Left renal cortex interstitium (tissue), 4 donors: ENCODE measurements at places on chromosomes 3 and 15.

DNA sequence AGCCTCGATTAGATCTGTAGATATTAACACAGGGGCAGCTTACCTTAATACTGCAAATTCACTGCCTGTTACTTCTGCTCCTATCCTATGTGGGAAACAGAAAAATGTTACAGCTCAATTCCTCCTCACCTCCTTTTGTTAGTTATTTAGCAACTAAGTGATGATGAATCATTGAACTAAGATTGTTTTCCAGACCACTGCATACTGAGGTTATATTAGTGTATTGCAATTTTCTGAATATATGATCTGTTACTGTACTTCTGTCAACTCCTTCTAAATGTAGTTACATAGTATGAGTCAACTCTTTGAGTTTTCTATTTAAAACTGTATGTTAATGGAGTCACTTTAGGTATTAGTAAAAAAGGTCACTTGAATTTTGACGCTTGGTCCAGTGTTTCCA, 331.5 kb upstream of the SLCO3A1 start:
- DNase-seq: no peak

GRCh38 chr3:11411956-11412355, 139.8 kb downstream of the ATG7 start:
- no peak for DNase-seq

GRCh38 chr3:5195605-5196004, 8.1 kb downstream of the EDEM1 start:
- no peak for DNase-seq

- DNase-seq: no peak
Measured at GRCh38 chr3:99506-99905, 97.1 kb upstream of the CHL1 start.

GRCh38 chr3:128374746-128375445, 91.8 kb downstream of the DNAJB8 start:
- DNase-seq: no peak

GRCh38 chr15:70087708-70088352, 9.9 kb downstream of the TLE3 start:
- no peak for DNase-seq

DNA sequence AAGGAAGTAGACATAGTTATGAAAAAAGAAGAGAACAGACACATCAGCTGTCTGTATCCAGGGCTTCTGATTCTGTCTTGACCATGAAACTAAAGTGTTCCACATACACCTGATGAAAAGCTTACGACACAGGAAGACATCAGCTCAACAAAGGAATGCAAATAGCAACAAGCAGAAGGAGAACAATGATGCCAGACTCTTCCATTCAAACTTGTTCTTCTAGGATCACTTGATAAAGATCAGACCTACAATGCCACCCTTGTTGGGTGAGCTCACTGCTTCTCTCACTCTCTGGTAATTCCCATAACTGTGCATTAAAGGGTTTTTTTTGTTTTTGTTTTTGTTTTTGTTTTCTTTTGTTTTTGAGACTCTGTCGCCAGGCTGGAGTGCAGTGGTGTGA, 49.7 kb downstream of the GATM start:
- DNase-seq: no peak

- DNase-seq: no peak
Measured at GRCh38 chr3:64870876-64871646, 183.3 kb upstream of the ADAMTS9 start.

- no peak for DNase-seq
Measured at GRCh38 chr3:130823241-130823884, 70.5 kb upstream of the ATP2C1 start.

GRCh38 chr3:57872606-57873005, 116.5 kb downstream of the SLMAP start:
- no peak for DNase-seq

GRCh38 chr3:195034101-195034500, 236.9 kb downstream of the XXYLT1 start:
- no peak for DNase-seq

DNA sequence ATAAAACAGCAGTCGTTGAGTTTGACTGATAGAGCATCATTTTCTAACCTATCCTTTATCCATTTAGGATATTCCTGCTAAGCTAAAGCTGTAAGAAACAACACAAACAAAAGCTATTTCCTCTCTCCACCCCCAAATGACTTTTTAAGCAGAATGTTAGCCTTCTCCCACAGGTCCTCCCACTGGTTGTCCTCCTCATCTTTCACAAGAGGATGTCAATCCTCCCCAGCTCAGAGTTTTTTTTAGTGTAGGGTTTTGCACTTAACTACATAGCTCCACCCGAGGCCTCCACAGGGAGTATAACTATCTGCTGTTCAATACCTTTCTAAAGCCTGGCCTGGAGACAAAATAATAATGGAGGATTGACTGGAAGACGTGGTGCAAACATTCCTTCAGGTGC, 7.8 kb downstream of the SETMAR start:
- DNase-seq: peak; percentile 22

DNA sequence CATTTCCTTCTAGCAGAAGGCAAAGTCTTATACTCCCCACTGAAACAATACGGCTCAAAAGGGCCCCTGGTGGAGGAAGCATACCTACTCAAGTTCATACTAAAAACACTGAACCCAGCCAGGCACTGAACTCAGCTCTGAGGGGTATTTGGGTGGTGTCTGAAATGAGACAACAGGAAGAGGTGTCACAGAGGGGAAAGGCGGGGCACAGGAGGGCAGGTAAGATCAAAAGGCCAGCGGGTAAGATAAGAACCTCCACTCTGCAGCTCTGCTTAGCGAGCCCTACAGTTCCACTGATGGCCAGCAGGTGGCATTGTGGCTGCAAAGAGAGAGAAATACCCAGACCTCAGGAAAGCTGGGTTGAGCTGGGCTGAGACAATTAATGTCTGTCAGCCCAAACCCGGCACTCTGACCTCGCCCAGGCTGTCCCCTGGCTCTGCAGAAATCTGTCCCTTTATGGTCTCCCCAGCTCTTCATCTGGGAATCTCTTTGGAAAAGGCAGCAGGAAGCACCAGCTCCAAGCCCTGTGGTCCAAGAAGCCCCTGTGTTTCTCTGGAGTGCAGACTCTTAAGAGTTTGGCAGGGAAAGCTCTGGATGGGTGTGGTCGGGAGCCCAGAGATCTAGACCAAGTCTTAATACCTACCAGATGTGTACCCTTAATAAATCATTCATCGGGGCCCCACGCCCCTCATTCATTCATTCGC, 8.4 kb downstream of the MFGE8 start:
- no peak for DNase-seq

GRCh38 chr3:152376351-152377183, 107.8 kb downstream of the MBNL1 start:
- DNase-seq: no peak

DNA sequence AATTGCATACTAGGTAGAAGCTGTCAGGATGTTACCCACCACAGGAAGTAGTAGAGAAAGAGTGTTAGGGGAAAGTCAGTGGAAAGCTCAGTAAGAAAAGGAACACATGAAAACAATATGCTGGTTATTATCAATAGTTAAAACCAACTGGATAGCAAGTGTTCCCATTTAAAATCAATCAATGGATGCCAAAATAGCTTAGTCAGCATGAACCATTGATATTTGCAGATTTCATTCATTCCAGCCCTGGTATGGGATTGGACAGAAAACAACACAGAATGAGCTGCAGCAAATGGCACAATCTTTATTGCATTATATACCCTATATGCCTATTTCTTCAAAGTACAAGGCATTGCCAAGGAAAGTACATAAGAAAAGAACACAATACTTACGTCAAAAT, 293.7 kb downstream of the EPHA6 start:
- DNase-seq: no peak

- DNase-seq: no peak
Measured at GRCh38 chr15:22855791-22856190, 17.3 kb downstream of the NIPA2 start.

DNA sequence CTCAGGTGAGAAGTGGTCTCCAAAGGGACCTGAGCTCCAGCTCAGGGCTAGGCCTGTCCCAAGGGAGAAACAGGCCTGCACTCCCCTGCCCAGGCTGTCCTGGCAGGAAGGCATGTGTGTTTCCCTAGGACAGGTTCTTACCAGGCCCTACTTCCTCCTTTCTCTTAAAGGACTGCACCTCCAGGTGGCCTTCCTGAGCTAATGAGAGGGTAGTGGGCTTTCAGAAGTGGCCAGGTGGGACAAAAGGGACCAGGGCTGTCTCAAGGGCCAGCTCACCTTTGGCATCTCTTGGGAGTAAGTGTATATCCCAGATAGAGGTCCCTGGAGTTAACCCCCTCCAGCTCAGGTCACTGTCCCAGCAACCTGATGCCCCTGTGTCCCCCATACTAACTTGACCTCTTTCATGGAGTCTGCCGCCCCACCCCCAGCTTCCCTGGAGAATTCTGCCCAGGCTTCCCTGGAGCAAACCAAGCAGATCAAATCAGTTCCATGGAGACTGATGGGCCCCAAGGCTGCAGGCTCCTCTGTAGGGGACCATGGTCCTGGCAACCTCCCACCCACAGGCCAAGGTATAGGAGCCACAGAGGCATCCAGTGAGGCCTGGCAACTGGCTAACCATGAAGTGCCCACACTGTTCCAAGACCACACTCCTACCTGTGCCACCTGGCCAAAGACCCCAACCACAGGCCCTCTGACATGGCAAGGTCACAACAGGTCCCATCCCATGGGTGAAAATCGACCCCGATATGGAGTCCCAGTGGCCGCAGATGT, 67.6 kb downstream of the ZNF445 start:
- DNase-seq: no peak

DNA sequence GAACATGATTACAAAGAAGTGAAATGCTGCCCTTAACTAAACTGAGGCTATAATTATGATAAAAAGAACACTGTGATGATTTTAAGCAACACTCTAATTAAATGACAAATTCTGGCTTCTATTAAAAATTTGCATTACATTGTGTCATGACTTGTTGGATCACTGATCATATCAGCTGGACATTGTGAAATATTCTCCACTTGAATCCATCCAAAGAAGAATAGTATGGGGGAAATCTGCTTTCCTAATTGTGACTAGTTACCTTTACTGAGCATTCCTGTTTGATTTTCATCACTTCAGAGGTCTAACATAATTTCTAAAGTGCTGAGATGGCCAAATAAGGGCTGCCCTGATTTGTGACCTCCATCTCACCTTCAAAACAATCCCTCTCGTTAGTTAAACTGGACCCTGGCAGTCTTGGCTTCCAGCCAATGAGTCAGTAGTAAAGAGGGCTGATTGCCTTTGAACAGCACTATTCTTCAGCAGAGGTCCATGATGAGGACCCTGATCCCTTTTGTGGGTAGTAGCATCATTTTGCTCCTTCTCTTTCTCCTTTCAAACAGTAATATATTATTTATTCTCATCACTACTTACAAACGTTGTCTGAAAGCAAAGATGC, 53.5 kb upstream of the LEKR1 start:
- DNase-seq: no peak

- DNase-seq: no peak
Measured at GRCh38 chr3:170323331-170323730, 34.2 kb upstream of the SKIL start.

- no peak for DNase-seq
Measured at GRCh38 chr3:123672429-123673146, 87.7 kb upstream of the HACD2 start.

DNA sequence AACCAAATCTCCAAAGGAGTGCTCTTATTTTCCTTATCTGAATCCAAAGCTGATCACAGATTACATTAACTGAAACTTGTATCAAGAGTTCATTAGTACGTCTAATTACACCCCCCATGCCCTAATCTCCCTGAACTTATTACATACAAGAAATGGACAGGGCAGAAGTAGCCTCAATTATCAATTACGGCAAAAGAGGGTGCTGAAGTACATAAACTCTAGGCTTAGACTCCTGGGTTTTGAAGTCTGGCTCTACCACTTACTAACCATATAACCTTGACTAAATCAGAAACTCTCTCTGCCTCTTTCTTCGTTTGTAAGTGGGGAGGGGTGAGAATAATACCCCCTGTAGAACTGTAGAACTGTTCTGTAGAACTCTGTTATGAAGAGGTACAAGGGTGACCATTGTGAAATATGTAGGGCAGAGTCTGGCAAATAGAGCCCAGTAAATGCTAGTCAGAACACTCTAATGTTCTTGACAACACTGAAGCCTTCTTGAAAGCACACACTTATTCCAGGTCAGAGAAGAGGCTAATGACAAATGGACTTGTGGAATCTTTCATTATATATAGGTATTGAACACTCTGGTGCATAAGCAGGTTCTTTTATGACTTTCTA, 19.6 kb upstream of the OR5K4 start:
- no peak for DNase-seq

DNA sequence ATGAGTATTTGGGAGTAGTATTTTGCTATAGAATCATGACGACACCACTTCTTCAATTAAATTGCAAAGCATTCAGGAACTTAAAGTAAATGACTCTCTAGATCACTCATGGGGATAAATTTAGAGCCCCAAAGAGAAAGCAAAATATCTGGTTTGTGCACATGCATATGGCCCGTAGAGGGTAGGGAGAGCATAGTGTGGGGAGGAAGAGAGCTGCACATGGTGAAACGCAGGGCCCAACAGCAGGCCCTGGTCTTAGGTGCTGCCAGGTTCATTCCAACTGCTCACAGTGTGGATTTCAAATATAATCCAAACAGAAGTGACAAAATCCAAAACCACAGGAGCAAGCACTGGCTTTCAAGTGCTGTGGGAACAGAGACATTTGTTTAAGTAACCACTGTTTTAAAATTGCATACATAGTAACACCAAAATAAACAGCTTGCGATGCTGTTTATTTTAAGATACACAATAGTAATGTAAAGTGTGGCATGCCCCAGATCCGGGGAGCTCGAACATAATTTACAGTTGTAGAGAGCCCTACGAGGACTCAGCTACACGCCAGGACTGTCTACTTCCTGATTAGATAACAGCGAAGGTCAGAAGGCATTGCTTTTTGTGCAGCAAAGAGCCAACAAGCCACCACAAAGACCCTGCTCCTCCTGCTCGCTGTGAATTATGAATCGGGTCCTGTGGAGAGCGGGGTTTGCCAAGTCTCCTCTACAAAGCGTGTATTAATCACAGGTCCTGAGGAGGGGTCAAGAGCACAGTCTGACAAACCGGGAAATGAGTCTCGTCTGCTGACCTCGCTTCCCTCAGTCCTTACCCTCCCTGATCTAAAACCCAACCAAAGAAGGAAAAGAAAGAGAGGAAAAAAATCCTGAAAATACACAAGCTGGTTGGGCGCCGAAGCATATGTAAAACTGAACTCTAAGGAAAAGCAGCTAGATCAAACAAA, 80.6 kb downstream of the MEIS2 start:
- DNase-seq: no peak

GRCh38 chr15:27784107-27784506, 315.0 kb downstream of the OCA2 start:
- no peak for DNase-seq

GRCh38 chr3:105996781-105997180, 128.0 kb upstream of the CBLB start:
- no peak for DNase-seq

DNA sequence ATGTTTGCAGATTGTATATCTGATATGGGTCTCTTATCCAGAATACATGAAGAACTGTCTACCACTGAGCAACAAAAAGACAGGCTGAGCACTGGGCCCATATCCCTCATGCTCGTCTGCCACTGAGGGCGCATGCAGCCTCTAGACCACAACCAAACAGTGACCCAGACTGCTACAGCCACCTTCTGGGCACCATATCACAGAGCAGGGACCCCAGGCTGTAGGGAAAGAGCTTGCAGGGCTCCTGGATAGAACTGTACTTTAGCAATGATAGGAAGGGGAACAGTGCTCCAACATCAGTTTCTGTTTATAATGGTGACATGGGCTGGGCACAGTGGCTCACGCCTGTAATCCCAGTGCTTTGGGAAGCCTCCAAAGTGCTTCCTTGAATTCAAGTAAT, 40.2 kb upstream of the TMEM87A start:
- DNase-seq: no peak

GRCh38 chr3:38890426-38890825, 74.4 kb upstream of the SCN10A start:
- no peak for DNase-seq
